ENCODE measurements at places on chromosomes 3 and 15. TPM values are rescaled to one million over a fixed set of nuclear protein-coding genes. Genes with fewer than 3 reads are reported as not detected.

Gene C3orf70
- total RNA-seq = not detected

Gene FGF12
- not detected for total RNA-seq

DNA sequence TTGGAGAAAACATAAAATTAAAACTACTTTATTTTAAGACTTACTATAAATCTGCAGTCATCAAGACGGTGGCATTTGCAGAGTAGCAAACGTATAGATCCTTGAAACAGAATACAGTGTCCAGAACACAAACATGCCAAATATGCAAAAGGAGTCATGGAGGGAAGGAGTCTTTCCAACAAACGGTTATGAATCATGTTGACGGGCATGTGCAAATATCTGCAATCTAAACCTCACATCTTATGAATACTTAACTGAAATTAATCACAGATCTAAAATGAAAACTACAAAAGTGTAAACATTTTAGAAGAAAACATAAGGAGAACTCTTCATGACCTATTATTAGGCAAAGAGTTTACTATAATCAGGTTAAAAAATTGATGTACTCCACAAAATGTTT is 69.4 kb downstream of the TFRC start:
- no peak for DNase-seq
- H3K27me3 ChIP-seq = peaks cover 35% of the 10 kb centered on the region
- H3K27ac ChIP-seq = no peak overlapping the region
- H3K4me1 ChIP-seq = peaks cover 2% of the 10 kb centered on the region
- H3K36me3 ChIP-seq = no peaks in the 10 kb centered on the region

Gene WDR49
- 0.33 TPM for total RNA-seq

DNA sequence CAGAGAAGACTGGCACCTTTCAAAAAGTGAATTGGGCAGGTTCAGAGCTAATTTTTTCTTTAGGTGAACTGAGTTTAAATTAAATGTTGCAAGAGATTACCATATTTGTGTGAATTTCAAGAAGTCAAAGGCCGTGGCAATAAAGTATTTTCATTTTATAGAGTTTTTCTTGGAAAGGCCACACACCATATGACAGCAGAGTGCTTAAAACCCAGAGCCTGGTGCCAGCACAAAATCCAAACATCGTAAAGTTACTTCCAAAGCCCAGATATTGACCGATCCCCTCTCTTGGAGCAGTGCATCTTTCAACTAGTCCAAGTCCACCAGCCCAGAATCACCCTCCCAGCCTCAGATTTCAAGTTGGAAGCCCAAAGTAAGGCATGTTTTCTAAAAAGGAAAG is 164.5 kb downstream of the VGLL4 start:
- no peaks in the 10 kb centered on the region for H3K4me1 ChIP-seq
- H3K27ac ChIP-seq = no peak overlapping the region
- peaks cover 1% of the 10 kb centered on the region for H3K36me3 ChIP-seq
- H3K4me3 ChIP-seq = no peak overlapping the region
- DNase-seq = no peak
- H3K27me3 ChIP-seq = no peaks in the 10 kb centered on the region

Gene SEMA3B
- total RNA-seq = 0.36 TPM

- DNase-seq = no peak
- H3K36me3 ChIP-seq = no peaks in the 10 kb centered on the region
- no peak overlapping the region for H3K4me3 ChIP-seq
- H3K27ac ChIP-seq = no peak overlapping the region
- H3K27me3 ChIP-seq = peaks cover 3% of the 10 kb centered on the region
These were observed 46.1 kb downstream of the SMAD6 start for GRCh38 chr15:66747886-66748707.

Gene CFAP20DC
- 1.4 TPM for total RNA-seq

DNA sequence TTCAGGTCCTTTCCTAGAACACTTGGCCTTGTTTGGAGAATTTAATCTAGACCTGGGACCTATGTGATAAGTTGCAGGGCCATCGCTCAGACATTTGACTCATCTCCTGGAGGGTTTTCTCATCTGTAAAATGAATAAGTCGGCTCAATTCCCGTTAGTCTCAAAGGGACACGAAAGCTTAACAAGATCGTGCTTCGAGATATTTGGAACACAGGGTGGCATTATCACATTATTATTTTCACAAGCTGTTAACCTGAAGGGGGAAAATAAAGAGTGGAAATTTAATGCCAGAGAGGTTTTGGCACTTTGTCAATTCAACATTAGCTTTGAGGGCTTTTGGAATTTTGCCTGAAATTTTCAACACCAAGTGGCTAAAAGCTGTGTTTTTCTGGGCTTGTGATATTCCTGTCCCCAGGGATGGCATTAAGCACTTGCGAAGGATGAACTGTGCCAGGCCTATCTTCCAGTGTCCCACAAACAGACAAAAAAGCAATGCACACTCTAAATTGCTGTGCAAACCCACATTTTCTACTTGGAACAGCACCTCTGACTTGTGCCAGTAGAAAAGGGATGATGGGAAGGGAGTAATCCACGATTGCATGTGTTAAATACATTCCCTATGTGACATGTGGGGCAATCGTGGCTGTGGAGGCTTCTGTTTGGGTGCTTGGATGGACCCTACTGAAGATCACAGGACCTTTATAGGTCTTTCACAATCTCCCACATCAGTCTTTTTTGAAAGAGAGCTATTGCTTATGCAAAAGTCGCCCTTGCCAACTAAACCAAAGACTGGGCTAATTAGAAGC is 478.7 kb downstream of the MFSD1 start:
- no peaks in the 10 kb centered on the region for H3K36me3 ChIP-seq
- no peaks in the 10 kb centered on the region for H3K4me1 ChIP-seq
- no peak overlapping the region for H3K4me3 ChIP-seq
- H3K27me3 ChIP-seq = no peaks in the 10 kb centered on the region
- no peak overlapping the region for H3K27ac ChIP-seq

DNA sequence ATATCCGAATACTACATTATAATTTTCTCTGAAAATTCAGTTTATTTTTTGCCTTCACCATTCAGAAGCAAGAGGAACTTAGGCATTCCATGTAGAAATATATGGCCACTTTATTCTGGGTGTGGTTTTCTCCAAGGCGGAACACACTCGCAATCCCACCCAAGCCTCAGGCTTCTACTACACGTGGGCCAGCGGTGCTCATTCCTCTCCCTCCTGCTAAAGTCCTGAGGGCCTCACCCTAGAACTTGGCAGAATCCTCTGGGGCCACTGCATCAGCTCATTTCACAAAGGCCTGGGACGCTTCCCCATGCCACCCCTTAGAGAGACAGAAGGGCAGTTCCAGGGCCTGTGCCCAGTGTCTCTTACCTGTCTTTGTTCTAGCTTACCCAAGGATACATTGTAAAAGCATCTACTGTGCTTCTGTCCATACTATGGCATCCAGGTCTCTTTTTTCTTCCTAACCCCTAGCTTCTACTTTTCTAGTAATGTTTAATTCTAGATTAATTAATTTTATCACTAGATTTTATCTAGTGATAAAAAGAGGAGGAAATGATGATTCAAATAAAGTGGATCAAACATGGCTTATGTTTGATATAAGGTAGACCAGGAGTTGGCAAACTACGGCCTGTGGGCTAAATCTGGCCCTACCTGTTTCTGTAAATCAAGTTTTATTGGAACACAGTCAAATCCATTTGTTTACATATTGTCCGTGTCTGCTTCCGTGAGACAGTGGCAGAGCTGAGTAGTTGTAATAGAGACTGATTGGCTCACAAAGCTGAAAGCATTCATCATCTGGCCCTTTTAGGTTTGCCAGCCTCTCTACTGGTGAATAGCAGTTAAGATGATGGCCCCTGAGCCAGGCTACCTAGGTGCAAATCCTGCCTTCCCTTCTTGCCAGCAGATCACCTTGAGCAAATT is 29.8 kb downstream of the LARS2 start:
- H3K27me3 ChIP-seq = no peaks in the 10 kb centered on the region
- no peak overlapping the region for H3K27ac ChIP-seq

Gene TP63
- 0.45 TPM for total RNA-seq

Gene MAGI1
- not detected for total RNA-seq

DNA sequence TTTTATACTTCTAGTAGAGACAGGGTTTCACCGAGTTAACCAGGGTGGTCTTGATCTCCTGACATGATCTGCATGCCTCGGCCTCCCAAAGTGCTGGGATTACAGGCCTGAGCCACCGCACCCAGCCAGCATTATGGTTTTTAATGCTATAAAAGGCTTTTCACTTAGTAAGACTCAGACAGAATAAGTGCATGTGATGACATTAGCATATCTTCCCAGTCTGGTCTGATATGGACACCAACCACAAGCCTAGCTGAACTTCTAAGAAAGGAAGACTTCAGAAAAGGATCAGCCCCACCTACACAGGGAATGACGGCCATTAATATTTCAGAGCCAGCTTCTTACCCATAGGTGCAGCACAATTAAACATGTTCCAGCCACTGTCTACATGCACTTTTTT is 27.0 kb downstream of the GRK7 start:
- H3K27me3 ChIP-seq = no peaks in the 10 kb centered on the region
- DNase-seq = no peak
- no peaks in the 10 kb centered on the region for H3K36me3 ChIP-seq
- H3K4me1 ChIP-seq = peaks cover 16% of the 10 kb centered on the region
- no peak overlapping the region for H3K4me3 ChIP-seq

DNA sequence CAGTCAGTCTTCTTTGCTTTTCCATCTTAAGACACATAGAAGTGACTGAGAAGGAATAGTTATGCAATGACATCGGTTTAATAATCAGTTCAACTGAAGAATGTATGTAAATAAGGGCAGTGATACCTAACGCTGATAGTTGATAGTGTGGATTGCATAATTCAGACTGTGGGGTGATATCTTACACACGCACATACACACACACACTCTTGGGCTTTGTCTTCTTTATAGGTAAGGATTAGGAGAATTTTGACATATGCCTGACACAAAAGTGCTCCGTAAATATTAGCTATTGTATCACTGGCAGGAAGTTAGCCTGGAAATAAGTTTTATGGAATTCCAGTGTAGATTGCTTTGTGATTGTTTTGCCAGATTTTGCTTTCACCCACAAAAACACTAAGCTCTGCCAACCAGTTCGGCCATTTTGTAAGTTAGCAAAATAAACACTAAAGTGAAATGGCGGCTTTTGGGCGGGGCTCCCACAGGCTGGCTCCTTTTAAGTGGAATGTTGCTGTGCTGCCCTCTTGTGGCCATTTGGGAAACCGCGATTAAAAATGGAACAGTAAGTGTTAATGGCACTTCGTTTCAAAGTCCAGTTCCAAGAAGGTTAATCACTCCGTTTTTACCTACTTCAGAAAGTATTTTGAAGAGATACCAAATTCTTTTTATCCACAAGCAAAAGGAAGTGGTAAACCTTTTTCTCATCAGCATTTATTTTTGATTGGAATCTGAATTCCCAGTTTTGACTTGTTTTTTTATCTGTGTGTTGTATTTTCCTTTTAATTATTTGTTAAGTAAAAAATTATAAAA is 17.7 kb downstream of the CHD2 start:
- peak overlapping the region; percentile 62 for H3K4me3 ChIP-seq
- H3K27ac ChIP-seq = peak overlapping the region; percentile 78
- DNase-seq = peak; percentile 86
- no peaks in the 10 kb centered on the region for H3K27me3 ChIP-seq
- H3K36me3 ChIP-seq = peaks cover 38% of the 10 kb centered on the region
